ENCODE measurements at places on chromosomes 1 and 21.

GRCh38 chr1:28269529-28269928 is 10.2 kb downstream of the SESN2 start:
- no peak for DNase-seq

GRCh38 chr21:27277110-27277509 is 310.2 kb upstream of the ADAMTS5 start:
- no peak for DNase-seq

DNA sequence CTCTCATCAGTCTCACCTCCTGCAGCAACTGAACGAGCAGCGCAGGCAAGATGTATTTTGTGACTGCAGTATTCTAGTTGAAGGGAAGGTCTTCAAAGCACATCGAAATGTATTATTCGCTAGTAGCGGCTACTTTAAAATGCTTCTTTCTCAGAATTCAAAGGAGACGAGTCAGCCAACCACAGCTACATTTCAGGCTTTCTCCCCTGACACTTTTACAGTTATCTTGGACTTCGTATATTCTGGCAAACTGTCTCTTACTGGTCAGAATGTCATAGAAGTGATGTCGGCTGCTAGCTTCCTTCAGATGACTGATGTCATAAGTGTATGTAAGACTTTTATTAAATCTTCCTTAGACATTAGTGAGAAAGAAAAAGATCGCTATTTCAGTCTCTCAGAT is 53.7 kb downstream of the ZBTB8A start:
- peak; percentile 5 for DNase-seq

DNA sequence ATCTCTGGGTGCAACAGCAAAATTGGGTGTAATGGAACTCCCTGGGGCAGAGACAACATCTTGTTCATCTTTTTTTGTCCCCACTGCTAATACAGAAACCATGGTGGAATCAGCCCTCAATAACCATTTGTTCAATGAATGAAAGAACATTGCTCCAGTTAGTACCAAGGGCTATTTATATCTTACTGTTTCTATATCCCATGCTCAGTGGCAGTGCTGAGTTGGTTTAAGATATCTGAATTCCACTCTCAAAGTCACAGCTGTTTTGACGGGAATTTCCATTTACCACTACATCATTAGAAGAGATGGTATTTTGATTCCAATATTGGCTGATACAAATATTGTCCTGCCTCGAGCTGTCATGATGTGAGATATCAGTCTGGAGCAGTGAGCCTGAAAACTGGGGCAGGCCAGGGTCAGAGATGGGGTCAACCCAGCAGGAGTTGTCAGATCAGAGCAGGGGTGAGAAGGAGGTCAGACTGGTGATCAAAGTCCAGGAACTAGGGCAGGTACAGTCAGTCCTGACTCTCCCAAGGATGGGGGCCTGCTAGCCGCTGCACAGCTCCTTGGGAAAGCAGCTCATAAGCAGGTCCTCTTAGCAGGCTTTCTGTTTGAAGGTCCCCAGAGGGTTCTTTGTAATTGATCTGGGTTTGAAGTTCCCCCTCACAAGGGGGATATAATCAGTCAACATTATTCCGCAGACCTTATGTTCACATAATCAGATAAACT is 5.8 kb upstream of the PHC2 start:
- no peak for DNase-seq

GRCh38 chr1:226660410-226661182 is 78.5 kb downstream of the ITPKB start:
- no peak for DNase-seq

DNA sequence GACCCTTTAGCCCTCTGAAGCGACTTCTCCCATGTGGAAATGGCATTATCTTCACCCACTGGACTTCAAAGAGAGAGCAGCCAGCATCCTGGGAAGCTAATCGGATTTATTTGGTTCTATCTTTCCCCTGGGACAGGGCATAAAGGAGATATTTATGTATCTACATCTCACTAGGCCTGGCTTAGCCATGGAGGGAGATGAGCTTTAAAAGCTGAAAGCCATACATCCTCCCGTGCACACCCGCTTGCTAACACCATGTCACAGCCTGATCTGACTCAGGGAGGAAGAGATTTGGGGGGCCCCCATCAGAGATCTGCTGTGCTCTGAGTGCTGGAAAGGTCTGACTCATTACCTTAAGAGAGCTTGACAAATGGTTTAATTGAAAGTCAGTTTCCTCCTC is 155.9 kb downstream of the PLXNA2 start:
- no peak for DNase-seq

- no peak for DNase-seq
Measured at GRCh38 chr1:184761969-184762485, 7.4 kb upstream of the EDEM3 start.

DNA sequence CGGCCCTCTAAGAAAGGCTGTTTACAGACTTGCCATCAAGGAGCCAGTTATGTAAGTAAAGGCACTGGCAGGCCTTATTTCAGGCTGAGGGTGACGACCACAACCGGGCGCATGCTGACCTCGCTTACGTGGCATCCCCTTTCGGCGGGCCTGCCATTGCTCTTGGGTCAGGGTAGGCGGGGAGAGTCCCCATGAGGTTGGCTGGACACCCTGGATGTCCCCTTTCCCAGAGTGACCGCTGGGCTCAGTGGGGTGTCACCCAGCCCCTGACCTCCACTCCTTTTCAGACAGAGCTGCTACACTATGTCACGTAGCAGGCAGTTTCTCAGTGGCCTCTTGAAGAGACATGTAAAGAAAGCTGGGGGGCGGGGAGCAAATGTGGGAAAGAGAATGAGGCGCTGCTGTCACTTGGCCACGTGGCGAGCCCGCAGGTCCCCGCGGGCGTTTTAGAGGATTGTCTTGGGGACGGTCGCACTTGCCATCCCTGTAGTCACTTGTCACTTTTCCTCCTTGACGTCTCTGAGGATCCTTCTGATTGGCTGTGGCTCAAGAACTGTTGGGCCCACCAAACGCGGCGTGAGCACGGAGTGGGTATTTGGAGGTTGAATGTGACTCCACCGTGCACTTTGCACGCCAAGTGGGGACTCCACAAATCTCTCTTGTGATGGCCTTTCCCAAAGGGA is 42.2 kb downstream of the SLC37A1 start:
- DNase-seq = no peak

- no peak for DNase-seq
Measured at GRCh38 chr1:244291236-244292201, 160.2 kb downstream of the ADSS2 start.

DNA sequence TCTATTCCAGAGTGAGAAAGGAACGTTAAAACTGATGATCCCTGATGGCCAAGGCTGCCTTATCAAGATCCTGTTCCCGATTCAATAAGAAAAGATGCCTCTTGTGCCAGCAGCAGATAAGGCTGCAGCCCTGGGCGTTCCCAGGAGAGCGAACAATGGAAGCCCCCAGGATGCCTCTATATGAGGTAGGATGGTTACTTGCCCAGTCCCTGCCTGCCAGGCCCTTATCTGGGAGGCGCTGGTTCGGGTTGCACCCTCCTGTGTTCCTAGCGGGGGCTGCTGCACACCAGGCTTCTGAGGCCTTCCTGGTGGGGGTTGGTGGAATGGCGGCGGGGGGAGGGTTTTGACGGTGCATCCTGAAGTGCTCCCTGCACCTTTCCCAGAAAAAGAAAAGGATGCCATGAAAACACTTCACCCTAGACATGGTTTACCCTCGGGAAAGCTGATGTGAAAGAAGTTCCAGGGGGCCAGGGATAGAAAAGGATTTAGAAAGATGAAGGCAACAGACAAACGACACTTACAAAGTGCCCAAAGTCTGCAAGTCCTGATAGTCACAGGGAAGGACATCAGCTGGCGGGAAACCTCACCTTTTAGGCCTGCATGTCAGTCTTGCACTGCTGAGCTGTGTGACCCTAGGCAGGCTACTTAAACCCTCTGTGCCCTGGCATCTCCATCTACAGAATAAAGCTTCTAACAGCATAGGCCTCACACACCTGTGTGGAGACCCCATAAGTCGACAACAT is 100.3 kb downstream of the KCNJ15 start:
- DNase-seq = no peak

DNA sequence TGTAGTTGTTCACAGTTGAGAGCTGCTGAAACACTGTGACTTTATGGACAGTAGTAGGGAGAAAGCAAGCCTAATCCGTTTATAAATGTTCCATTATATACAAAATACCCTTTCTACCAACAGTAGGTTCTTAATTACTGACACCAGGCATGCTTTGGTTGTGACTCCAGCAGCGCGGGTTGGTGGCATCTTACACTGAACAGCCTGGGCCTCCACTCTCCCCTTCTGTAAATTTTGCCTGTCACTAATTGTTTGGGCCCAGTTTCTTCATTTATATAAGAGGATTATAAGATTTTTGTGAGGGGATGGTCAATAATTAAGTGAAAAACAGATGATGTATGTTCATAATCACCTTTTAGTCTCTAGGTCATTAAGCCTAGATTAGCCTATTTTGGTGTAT is 58.2 kb downstream of the ITSN1 start:
- no peak for DNase-seq

DNA sequence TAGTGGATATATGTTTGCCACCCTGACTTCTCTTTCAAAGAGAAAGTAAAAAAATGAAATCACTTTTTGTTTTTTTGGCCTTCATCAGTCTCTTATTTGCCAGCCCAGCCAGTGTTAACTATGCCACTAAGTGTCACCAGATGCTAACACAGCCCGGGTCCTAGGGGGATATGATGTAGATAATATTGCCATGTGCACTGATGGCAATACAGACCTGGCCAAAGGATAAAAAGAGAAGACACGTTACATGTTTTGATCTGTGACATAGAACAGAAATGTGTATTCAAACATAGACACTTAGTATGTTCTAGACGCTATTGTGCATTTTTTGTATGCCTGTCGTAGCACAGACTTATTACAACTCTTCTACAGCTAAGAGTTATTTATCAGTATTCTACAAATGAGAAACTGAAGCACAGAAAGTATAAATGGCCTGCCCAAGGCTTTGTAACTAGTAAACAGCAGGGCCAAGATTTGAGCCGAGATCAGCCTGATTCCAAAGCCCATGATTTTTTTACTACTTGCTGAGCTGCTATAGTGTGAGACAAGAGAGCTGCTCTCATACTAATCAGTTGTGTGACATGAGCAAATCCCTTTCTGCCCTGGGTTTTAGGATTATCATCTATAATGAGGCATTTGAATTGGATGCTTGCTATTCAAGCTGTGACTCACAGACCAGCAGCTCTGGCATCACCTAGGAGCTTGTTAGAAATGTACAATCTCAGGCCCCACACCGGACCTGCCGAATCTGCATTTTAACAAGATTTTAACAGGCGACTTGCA is 6.3 kb downstream of the LRRC53 start:
- DNase-seq = no peak

- no peak for DNase-seq
Measured at GRCh38 chr1:113103048-113103447, 30.1 kb downstream of the LRIG2 start.

GRCh38 chr1:203217139-203217655 is 12.3 kb downstream of the CHIT1 start:
- DNase-seq = no peak

DNA sequence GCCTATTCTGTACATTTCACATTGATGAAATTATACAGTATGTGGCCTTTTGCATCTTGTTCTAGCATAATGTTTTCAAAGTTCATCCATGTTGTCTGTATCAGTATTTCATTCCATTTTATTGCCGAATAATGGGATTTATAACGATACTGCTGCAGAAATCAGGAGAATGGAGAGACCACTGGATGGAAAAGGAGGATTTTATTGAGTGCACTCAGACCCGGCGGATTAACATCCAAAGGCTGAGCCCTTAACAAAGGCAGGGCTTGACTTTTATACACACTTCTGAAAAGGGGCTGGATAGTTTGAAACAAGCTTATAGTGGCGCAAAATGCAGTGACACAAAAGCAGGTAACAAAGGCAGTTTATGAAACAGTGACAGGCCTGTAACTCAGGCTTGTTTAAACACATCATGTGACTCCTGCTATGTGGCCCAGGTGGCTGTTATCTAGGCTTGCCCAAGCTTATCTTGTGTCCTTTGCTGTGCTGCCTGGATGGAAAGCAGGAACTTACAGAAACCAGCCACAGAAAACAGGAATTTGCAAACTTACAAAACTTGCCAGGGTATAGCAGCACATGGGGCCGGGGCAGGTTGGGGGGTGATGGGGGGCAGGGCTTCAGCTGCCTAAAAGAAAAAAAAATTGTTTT is 32.8 kb upstream of the KCNJ15 start:
- DNase-seq = no peak

DNA sequence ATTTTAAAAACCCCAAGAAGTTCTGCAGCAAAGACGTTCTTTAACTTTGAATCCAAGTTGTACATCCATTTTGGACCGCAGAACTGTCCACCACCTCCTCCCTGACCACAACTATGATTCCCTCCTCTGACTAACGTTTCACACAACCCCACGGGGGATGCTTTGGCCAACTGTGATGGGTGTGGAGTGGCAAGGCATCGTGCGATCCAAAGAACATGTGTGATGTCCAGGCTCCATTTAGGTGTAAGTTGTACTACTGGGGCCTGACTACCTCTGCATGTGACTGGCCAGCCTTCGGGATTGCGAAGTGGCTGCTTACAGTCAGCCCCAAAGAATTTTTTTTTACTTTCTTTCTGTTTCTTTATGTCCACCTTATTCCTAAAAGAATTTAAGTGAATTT is 6.7 kb downstream of the KCNJ15 start:
- DNase-seq = peak; percentile 56

GRCh38 chr1:108557296-108557695 is 2.6 kb upstream of the EEIG2 start:
- DNase-seq = no peak

DNA sequence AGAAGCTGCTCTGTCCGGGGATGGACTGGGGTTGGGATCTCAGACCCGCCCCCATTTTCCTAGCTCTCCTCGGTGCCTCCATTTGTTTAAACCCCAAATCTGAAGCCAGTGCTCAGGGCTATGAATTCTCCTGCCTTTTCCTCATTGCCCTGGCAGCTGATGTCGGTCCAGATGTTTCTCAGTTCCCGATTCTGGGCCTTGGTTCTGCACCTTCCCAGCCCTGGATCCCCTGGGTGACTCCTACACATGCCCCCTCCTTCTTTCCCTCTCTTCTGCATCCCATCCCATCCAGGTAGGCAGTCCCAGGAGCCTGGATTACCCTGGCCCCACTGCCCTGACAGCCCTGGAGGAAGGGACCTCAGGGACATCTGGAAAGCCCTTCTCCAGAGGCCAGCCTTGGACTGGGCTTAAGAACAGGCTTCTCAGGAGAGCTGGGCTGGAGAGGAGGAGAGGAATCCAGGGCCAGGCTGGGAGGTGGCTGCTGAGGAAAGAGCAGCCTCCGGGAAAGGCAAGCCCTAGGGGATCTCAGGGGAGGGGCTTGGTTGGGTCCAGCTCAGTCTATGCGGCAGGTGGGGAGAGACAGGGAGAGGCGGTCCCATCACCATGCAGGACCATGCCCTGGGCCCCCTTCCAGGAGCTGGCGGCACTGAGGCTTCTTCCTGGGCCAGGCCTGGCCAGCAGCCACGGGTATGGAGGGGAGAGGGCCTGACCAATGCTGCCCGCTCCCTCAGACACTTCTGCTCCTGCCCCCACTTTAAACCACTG is 6.8 kb upstream of the EPS8L3 start:
- DNase-seq = no peak

All from AG08395 (cell line).